ENCODE measurements at places on chromosomes 7 and 10.

DNA sequence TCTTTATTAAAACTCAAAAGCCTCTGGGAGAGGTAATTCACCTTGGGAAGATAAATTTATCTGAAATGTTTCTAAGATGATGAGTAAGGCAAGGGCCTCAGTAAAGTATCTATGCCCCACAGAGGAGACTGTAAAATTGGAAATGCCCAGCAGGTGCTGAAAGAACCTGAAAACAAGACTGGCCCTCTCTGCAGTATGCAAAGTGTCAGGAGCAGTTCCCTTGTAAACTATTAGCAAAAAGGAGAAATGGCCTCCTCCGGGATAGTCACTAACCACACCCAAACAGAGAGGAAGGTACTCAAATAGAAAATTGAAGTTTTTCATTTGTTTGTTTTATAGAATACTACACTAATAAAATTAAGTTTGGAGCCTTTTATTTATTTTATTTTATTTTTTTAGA is 81.2 kb downstream of the FZD1 start:
- no peak for DNase-seq

DNA sequence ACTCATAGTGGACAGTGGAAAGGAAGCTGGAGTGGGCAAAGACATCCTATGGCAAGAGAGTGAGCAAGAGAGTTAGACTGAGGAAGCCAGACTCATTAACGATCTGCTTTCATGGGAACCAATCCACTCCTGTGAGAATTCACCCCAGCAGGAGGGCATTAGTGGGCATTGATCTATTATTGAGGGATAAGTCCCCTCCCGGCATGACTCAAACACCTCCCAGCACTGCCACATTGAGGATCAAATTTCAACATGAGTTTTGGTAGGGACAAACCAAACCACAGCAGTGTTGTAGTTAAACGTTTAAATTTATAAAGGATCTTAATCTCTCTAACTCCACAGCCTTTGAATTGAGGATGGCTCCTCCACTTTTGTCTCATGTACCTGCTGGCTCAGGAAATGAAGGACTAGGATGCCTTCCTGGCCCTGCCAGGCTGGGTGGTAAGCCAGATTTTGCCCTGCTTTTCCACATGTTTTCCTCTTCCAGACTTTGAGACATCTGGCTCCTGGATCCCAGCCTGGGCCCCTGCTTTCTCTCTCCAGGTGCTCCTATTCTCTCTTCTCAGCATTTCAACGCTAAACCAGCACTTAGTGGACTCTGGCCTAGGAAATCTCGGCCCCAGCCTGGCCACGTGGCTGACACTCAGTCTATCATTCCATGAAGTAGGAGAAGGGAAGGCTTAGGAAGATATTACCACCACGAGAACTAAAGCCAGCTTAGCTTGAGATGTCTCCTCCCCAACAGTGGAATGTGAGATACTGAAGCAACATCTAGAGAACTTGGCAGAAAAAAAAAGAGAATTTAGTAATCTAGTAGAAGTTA is 96.5 kb upstream of the PIP4K2A start:
- DNase-seq: no peak

DNA sequence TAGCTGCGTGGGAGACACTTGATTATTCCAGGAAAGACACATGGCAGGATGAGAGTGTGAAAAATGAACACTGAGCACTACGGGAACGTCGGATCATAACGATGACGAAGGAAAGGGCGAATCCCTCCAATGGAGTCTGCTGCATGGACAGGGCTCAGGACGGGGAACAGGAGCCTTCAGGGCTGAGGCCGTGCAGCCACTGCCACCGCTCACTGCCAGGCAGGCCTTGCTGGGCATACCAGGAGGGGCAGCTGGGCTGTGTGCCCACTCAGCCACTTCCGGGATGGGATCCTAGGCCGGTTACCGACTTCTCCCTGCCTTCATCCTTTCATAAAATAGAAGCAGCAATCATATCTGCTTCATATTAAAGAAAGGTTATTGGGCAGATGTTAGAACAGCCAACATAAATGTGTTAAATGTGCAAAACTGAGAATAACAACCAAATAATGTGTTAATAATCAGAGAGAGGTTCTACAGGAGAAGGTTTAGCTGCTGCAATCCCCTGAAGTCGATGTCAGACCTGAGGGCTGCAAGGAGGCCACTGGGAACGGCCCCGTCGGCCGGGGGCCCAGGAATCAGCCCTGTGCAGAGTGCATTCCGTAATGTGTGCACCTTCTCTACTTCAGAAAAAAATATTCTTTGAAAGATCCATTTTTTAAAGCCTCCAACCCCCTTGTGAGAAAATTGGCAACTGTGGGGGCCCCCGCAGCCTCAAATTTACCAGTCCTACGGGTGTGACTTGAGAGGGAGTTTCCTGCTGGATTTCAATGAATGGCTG is 63.6 kb downstream of the ADARB2 start:
- DNase-seq: no peak

DNA sequence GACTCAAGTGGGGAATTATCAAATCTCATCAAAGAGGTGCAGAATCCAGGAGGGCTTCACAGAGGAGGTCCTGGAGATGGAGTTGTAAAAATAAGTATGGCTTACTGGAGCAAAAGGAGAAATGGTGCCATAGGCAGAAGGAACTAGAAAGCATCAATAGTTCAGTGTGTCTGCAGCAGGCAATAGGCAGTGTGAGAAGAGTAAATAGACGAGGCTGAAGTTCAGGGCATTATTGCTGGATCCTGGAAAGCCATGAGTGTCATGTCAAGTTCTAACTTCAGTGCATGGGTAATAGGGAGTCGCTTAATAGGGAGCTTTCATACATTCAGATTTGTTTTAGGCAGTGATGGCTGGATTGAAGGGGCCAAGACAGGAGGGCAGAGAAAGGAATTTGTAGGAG is 39.3 kb downstream of the CYP26A1 start:
- DNase-seq: no peak

- no peak for DNase-seq
Measured at GRCh38 chr7:25537662-25538375, 309.5 kb upstream of the NPVF start.

- no peak for DNase-seq
Measured at GRCh38 chr7:11420049-11420448, 411.9 kb downstream of the THSD7A start.

- DNase-seq: no peak
Measured at GRCh38 chr10:72567421-72567820, 58.5 kb downstream of the MICU1 start.

DNA sequence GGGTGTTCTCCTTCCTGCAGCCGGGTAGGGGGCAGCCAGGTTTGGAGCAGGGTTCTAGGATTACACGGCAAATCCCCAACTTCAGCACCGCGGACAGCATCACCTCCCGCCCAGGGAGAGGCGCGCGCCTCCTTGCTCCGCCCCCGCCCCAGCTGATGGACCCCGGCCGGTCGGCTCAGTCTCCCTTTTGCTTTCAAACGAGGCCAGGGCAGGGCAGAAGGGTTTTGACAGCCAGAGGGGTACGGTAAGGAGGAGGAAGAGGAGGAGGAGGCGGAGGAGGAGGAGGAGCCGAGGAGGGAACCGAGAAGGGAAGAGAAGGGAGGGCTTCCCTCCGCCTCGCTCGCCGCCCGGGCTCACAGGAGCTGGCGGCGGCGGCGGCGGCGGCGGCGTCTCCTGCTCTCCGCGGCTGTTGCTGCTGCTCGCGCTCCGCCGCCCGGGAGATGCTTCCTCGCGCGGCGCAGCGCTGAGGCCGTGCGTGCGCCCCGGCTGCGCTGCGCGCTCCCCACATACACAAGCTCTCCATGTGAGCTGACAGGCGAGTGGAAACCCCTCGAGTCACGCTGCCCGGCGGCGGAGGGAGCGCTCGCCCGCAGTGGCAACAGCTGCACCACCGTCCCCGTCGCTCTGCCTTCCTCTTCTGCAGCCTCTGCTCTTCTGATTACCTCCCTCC is 615 bp upstream of the CNTNAP2 start:
- peak; percentile 48 for DNase-seq

DNA sequence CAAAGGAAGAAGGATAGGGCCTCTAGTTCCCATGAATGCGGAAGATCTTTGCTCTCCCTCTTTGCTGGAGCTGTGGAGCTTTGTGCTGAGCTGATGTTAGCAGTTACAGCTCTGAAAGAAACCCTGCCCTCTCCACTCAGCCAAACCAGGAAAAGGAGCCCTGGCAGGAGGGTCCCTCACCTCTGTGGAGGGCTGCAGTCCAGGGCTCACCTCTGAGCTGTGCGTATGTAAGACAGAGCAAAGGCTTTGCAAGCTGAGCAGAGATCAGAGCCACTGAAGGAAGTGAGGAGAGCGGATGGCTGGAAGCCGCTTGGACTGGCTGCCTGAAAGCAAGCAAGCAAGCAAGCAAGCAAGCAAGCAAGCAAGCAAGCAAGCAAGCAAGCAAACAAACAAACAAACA is 84.7 kb downstream of the RAMP3 start:
- DNase-seq: no peak

DNA sequence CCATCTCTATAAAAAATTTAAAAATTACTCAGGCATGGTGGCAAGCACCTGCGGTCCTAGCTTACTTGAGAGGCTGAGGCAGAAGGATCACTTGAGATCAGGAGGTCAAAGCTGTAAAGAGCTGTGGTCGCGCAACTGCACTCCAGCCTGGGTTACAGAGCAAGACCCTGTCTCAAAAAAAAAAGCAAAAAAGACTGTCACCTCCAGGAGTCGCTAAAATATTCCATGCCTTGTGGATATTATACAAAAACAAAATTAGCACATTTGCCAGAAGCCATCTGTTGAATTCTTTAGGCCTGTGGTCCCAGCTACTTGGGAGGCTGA is 87.0 kb upstream of the SDK1 start:
- DNase-seq: no peak

- DNase-seq: no peak
Measured at GRCh38 chr10:28738200-28738599, 60.9 kb downstream of the BAMBI start.

- DNase-seq: no peak
Measured at GRCh38 chr10:11255796-11256444, 238.2 kb downstream of the CELF2 start.

DNA sequence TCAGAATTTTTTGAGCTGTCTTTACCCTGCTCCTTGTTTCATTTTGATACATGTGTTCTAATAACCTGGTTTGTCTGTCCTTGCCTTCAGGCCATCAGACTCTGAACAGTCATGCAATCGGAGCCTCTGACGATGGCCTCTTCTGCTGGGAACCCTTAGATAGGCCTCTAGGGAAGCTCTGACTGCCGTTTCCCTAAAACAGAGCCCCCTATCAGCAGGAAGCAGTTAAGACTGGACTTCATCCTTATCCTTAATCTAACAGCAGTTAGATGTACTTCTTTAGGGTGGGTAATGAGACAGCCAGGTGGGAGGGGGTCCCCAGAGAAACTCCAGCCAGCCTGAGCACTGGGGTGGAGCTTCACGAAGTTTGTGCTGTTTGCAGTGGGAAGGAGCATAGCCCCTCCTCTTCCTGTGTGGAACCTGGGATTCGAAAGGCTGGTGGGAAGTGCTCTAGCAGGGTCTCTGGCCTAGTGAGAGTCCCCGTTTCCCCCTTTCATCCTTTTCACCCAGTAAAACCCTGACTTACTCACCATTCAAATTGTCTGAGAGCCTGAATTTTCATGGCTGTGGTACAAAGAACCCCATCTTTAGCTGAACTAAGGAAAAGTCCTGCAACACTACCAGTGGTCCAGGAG is 28.4 kb upstream of the SORCS3 start:
- DNase-seq: no peak

GRCh38 chr10:1687190-1687589 is 50.1 kb downstream of the ADARB2 start:
- DNase-seq: no peak

DNA sequence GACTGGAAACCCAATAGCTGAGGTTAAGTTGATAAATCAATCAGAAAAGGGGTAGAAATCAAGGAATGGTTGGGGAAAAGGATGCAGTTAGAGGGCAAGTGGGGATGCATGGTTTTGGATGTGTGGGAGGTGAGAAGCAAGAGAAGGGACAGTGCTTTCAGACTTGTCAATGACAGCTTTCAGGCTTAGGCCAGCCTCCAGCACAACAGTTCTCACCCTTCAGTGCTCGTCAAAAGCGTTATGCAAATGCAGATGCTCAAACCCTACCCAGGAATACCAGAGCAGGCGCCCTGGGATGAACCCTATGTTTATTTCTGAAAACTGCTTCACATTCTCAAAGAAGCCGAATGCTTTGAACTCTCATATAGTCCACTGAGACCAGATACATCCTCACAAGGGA is 74.0 kb downstream of the AOAH start:
- no peak for DNase-seq
